Stimulated activated CD8-positive, alpha-beta memory T cell treated with anti-CD3 and anti-CD28 coated beads, Interleukin-7, amount 100 ng/mL, for 4 hours (primary cell): ENCODE measurements at places on chromosomes 1 and 21.

DNA sequence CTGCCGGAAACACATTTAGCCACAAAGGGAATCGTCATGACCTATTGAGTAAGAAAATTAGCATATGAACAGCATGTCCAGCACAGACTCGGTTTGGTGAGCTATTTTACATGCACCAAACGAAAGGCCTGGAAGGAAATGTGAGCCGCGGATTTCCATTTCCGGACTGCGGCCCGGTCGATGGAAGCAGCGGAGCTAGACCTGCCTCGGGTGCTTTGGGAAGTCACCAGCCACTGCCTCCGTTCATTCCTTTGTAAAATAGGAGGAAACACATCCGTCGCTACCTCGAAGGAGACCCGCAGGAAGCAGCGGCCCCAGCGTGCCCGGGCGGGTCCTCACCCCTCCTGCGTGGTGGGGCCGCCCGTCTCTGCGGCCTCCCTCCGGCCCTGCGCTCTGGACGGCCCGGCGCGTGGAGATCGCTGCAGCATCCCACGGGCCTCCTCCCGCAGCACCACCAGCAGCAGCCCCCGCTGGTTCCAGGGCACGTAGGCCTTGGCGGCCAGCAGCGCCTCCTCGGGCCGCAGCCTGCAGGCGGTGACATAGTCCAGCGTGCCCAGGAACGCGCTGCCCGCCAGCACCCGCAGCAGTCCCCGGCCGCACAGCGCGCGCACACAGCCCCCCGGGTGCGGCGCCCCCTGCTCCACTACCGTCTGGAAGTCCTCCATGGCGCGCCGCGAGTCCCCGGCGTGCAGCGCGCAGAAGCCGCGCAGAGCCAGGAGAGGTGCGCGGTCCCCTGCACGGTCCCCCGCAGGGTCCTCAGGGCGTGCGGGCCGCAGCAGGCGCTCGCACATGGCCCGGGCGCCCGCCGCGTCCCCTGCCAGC is 12.1 kb downstream of the TTC34 start:
- no peak for DNase-seq

DNA sequence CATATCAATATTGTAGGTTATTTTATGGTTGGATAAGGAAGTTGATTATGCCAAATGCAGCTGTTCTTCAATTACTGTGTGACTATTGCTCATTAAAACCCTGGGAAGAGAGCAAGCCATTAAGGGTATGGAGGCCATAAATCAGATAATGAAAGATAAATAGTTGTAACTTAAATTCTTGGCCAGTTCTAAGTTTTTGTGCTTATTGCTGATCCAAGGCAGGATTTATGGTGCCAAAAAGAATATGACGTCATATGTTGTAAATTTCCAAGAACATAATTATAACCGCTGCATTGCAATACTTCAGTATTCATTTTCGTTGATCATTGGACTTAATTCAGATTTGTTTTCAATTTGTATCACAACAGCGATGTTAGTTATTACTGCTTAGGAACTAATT is 211.6 kb downstream of the LRRC40 start:
- DNase-seq: no peak

- DNase-seq: no peak
These were observed 216.0 kb downstream of the ZNF326 start for GRCh38 chr1:90210633-90211491.

GRCh38 chr1:228982637-228983036 is 247.4 kb downstream of the RHOU start:
- no peak for DNase-seq

DNA sequence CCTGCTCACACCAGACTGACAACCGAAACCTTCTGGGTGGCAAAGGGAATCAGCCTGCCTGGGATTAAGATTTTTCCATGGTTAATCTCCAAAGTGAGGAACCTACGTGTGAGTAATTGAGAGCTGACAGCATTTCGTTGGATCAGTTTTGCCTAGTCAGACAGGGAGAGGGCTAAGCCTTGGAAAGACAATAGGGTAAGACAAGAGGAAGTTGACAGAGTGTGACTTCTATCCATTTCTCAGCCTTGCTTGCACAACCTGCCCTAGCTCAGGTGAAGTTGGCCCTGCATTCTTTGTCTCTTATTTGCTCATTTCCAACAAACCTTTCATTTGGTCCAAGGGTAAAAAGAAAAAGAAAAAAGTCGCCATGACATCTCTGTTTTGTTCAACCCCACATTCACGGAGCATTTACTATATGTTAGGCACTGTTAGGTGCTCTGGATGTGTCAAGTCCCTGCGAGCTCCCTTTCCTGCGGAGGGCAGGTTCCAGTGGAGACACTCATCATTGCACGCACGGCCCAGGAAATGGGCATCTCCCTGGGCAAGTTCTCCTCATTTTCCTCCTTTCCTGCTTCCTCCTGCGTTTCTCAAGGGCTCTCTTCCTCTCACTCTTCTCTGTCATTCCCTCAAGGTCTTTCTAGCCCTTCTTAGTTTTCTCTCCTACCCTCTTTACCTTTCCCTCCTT is 23.3 kb downstream of the KIRREL1 start:
- no peak for DNase-seq

GRCh38 chr1:182739545-182739944 is 50.0 kb upstream of the NPL start:
- no peak for DNase-seq

DNA sequence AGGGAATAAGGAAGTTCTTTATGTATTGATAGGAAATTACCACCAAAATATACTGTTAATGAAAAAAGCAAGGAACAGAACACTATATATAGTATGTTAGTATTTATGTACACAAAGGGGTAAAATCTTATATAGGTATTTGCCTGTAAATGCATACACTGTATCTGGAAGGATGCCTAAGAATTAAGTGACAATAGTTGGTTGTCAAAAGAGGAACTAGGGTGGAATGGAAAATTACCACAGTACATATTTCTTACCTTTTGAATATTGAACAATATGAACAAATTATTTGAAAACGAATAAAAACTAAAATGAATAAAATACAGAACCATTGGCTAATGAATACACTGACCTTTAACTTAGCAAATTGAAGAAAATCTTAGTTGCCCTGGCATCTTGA is 13.6 kb downstream of the ARPC5 start:
- DNase-seq: no peak

- no peak for DNase-seq
These were observed 6.2 kb downstream of the WDR64 start for GRCh38 chr1:241658081-241658793.

DNA sequence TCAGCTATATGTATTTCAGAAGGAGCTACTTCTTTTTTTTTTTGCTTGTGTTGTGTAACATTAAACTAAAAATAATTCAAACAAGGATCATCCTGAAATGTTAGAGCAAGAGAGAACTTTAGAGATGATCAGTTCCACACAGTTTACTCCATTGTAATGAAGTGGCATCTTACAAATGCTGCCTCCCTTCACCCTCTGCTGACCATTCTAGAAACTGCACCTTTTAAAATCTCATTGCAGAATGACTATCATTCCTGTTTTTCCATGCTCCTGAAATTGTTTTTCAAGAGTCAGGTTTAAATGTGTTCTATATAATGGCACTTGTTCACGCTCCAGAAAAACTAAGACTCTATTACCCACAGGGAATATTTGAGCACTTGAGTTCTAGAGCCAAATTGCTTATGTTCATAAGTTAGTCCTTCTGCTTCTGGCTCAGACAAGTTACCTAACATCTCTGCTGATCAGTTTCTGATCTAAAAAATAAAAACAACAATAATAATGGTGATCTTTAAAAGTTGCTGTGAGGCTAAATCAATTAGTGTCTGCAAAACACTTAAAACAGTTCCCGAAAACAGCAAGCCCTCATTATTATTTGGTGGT is 21.5 kb upstream of the SLC44A5 start:
- no peak for DNase-seq

GRCh38 chr1:227917081-227917950 is 30.4 kb downstream of the WNT9A start:
- DNase-seq: no peak

- no peak for DNase-seq
These were observed 128.6 kb downstream of the PCNX2 start for GRCh38 chr1:233166896-233167295.

DNA sequence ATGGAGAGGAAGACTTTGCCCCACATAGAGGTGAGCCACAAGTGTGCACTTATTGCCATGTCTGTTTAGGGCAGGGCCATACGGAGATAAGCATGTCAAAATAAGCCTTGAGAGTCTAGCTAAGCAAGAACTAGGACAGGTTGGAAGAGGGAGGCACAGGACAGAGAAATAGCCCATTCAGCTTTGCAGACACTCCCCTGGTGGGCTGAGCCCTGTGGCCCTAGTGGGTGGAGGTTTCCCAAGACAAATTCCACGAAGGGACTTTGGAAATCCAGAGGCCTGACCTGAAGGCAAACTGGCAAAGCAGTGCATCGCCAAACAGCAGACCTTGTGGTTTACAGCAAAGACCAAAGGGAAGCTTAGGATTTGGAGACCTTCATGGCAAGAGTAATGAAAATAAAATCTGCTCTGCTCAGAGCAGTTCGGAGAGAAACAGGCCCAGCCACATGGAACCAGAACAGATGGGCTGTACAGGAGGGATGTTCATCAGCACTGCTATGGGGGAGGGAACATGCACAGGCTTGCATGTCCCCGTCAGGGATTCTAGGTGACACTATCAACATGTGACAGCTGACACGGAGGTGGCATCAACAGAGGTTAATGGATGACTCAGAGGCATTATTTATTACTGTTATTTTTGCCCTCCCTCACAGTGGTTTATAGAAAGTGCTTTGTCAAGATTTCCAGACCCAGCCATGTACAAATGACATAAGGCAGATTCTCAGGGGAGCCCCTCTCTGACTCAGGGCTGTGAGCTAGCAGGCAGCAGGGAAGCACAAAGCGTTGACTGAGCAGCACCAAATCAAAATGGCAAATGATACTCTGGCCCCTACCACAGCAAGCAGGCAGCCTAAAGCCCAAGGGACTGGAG is 90.1 kb upstream of the IRF2BP2 start:
- DNase-seq: no peak

DNA sequence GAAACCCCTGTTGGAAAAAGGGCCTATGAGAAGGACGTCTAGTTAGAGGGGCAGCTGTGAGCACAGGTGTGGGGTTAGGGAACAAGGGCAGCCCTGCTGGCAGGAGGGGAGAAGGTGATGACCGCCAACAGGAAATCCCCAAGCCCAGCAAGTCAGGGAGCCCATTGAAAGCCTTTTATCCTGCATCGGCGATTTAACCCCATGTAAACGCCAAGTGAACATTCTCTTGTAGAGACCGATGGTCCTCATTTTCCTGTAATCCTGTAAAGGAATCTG is 1.1 kb upstream of the BSND start:
- DNase-seq: no peak

GRCh38 chr1:41281334-41281733 is 39.2 kb upstream of the SCMH1 start:
- DNase-seq: no peak

GRCh38 chr1:154351363-154352068 is 26.2 kb downstream of the ATP8B2 start:
- DNase-seq: no peak

DNA sequence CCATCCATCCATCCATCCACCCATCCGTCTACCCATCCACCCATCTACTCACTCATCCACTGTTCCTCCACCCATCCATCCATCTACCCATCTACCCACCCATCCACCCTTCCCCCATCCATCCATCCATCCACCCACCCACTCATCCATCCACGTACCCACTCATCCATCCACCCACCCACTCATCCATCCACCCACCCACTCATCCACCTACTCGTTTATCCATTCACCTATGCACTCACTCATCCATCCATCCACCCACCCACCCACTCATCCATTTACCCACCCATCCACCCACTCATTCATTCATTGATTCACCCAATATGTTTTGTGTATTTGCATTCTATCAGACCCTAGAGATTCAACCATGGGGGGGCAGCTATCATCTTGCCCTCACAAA is 27.2 kb downstream of the TNFRSF8 start:
- DNase-seq: no peak

GRCh38 chr1:100565533-100565932 is 27.6 kb downstream of the GPR88 start:
- no peak for DNase-seq

DNA sequence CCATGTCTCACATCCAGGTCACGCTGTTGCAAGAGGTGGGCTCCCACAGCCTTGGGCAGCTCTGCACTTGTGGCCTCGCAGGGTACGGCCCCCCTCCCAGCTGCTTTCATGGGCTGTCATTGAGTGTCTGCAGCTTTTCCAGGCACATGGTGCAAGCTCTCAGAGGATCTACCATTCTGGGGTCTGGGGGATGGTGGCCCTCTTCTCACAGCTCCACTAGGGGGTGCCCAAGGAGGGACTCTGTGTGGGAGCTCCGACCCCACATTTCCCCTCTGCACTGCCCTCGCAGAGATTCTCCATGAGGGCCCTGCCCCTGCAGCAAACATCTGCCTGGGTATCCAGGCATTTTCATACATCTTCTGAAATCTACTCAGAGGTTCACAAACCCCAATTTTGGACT is 219.4 kb downstream of the LRRC7 start:
- DNase-seq: no peak

- no peak for DNase-seq
These were observed 6.5 kb downstream of the RIMS3 start for GRCh38 chr1:40658751-40659648.

DNA sequence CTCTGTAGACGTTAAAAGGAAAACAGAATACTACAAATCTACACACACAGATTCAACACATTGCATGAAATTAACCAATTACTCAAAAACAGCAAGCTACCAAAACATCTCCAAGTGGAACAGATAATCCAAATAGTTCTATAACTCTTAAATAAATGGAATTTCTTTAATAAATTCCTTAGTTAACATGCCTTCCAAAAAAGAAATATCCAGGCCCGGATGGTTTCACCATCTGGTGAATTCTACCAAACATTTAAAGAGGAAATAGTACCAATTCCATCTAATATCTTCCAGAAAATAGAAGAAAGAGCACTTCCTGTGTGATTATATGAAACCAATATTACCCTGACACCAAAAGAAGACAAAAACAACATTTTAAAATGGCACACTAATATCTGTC is 52.8 kb upstream of the COL6A2 start:
- DNase-seq: no peak

GRCh38 chr1:67753776-67754525 is 69.0 kb downstream of the GADD45A start:
- DNase-seq: no peak

DNA sequence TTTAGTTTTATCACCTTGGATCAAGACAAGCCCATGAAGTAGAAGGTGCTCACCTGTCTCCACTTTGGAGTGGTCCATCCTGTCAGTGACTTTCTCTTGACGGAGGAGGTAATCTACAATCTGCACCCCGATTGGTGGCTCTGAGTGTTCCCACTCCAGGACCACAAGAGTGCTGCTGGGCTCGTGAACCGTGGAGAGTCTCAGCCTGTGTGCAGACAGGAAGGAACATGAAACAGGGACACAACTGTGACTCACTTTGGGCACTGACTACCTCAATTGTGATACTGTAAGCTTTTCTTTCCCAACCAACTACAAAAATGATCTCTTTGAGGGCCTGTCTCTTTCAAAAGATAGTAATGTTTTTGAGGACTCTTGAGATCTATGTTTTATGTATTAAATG is 280.2 kb downstream of the ASTN1 start:
- DNase-seq: no peak
